Pancreas (tissue), 10 donors: ENCODE measurements at places on chromosomes 2 and 18. TPM values are rescaled to one million over a fixed set of nuclear protein-coding genes. Genes with fewer than 3 reads are reported as not detected.

AMMECR1L gene
- 6.6 TPM for total RNA-seq

GPR35 gene
- 1.1 TPM for total RNA-seq

SH3RF3 gene
- total RNA-seq: 1.1 TPM

MDH1B gene
- 0.66 TPM for total RNA-seq

DNA sequence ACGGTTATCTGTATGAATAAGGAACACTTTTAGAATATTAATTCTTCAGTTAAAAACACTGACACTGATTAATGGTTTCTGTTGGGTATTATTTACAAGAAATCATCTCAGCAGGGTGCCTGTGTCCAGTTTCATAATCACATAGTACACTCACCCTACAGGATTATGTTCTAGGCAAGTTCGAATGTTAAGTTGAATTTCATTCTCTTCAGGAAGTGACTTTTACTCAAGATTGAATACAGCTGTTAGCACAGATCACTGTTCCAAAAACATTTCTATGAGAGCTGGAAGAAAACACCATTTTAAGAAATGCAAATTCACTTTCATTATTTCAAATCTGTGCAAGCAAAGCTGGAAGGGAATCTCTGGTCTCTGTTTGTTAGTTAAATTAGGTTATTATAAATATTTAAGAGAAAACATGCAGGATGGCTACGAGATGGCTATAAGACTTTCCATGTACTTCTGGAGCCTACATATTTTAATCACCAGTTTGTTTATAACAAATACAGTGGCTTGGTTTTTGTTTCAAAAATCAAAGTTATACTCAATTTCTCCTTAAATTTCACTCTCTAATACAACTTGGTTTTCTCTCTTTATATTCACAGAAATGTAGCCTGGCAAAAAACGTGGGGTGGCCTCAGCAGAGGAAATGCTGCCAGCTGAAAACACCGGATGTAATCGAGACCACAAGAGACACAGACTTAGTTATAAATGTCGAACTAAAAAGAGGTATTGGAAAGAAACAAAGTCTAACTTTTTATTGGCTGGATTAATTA, 65.8 kb downstream of the RBMS1 start:
- no peak for DNase-seq
- no peak overlapping the region for H3K4me3 ChIP-seq
- H3K27me3 ChIP-seq: no peaks in the 10 kb centered on the region

GRCh38 chr2:120301284-120301683, 44.7 kb upstream of the INHBB start:
- no peaks in the 10 kb centered on the region for H3K36me3 ChIP-seq
- no peak overlapping the region for H3K27ac ChIP-seq
- no peak for DNase-seq
- no peaks in the 10 kb centered on the region for H3K4me1 ChIP-seq
- no peaks in the 10 kb centered on the region for H3K27me3 ChIP-seq
- no peak overlapping the region for H3K4me3 ChIP-seq
